Mesenteric fat pad (tissue), 1 donor: ENCODE measurements at places on chromosomes 1 and 21. TPM values are rescaled to one million over a fixed set of nuclear protein-coding genes. Genes with fewer than 3 reads are reported as not detected.
A peak's percentile ranks its signal among the peaks of the same experiment; 100 is the strongest.

DBT gene
- total RNA-seq = 9.3 TPM

DNA sequence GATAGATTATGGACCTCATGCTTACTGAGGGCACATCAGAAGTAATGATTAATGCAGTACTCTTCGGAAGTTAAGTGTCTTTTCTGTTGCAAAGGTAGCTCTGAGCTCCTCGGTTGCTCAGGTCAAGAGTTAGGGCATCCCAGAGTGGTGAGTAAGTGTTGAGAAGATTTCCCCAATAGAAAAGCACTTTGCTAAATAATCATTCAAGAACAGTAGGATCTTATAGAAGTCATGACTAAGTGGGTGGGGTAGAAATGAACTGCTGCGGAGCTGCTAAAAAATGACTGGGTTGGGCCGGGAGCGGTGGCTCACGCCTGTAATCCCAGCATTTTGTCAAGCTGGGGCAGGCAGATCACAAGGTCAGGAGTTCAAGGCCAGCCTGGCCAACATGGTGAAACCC lies 648.6 kb upstream of the CAMK1G start:
- DNase-seq = no peak

DNA sequence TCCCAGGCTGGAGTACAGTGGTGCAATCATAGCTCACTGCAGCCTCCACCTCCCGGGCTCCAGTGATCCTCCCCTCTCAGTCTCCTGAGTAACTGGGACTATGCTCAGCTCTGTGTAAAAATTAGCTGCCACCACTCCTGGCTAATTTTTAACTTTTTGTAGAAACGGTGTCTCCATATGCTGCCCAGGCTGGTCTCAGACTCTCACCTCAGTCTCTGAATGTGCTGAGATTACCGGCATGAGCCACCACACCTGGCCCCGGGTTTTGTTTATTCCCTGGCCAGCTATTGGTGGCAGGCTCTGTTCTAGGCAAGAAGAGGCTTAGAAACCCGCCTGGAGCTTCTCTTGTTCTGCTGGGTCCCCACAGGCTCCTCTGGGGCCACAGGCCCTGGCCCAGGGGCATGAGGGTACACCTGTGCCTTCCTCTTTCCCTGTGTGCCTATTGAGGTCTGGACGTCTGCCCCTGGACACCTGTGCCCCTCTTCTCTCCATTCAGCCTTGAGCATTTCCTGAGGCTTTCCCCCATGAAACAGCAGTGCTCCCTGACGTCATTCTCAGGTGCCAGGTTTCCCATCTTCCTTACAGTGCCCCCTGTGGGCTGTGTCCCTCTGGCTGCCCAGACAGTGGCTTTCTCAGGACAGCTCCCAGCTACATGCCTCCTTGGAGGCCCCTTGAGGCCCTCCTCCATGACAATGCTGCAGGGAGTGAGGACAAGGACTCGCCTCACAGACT lies 57.5 kb downstream of the PCP4 start:
- DNase-seq = no peak

DNA sequence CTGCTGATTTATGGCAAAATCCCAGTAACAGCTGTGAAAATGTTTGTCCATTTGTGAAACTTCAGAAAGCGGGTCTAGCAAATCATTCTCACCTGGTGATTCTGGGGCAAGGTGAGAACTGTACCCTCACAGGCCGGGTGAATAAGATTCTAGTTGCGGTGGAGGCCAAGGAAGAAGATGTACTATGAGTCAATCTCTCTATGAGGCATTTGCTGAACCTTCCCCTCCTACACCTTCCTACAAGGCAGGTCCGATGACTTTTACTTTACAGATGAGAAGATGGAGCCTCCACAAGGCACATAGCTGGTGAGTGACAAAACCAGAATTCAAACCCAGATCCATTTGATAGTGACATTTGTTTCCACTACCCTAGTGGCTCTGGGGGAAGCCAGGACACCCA lies 72.7 kb downstream of the BACH1 start:
- no peak for DNase-seq

- DNase-seq = no peak
Observed at GRCh38 chr21:34351786-34352241, 12.0 kb upstream of the KCNE2 start.

DNA sequence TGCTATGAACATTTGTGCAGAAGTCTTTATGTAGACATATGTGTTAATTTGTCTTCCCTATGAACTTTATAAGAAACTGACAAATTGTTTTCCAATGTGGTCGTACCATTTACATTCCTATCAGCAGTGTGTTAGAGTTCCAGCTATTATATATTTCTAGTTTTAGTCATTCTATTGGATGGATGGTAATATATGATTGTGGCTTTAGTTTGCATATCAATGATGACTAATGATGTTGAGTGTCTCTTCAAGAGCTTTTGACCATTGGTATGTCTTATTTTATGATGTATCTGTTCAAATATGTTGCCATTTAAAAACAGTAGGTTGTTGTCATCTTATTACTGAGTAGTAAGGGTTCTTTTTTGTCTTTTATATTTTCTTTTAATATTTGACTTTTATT lies 16.2 kb upstream of the ZNF326 start:
- no peak for DNase-seq

AMY2A gene
- 2.7 TPM for total RNA-seq

GRCh38 chr1:118773656-118774055 lies 214.5 kb downstream of the TBX15 start:
- DNase-seq = no peak

DNA sequence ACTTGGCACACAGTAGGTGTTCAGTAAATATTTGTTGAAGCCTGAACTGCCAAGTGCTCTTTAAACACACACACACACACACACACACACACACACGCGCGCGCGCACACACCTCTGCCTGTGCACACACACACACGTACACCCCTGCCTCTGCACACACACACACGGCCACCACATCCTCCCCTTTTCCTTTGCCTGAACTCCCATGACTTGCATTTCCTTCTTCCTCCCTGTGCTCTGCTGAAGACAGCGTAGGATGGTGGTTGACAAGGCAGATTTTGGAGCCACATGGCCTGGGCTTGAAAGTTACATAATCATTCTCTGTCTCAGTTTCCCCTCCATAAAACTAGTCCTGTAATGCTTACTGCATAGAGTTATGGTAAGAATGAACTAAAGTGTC lies 712.3 kb downstream of the PTPRU start:
- DNase-seq = no peak

DNA sequence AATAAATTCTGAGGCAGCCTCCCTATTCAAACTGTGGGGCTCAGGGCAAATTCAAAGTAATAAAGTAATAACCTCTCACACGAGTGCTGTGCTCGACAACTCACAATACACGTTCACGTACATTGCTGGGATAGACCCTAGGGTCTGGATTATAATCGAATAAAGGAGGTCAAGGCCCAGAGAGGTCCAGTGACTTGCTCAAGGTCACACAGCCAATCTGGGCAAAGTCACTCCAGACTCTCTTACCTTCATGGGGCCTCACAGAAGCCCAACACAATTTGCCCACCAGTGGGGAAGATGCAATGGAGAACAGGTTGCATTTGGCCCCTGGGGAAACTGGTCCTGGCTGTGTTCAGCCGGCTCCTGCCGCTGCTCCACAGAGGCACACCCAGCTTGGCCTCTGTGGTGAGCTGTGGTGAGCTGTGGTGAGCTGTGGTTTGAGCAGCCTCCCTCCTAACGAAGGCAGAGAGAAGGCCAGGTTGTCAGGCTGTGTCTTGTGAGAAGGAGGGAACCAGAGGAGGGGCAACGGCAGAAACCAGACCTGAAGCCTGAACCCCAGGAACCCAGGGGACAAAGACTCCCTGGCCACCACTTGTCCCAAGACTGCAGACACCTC lies 35.1 kb downstream of the NUAK2 start:
- no peak for DNase-seq

GRCh38 chr1:93739472-93739871 lies 57.8 kb upstream of the BCAR3 start:
- DNase-seq = no peak

GRCh38 chr1:112971006-112971405 lies 15.0 kb upstream of the SLC16A1 start:
- no peak for DNase-seq

- no peak for DNase-seq
Observed at GRCh38 chr1:60034999-60035398, 38.6 kb downstream of the C1orf87 start.

KRTAP21-2 gene
- total RNA-seq = not detected

GRCh38 chr1:206563367-206564207 lies 48.7 kb downstream of the EIF2D start:
- no peak for DNase-seq

POU2F1 gene
- 18.8 TPM for total RNA-seq

AZIN2 gene
- total RNA-seq = 2.1 TPM

DNA sequence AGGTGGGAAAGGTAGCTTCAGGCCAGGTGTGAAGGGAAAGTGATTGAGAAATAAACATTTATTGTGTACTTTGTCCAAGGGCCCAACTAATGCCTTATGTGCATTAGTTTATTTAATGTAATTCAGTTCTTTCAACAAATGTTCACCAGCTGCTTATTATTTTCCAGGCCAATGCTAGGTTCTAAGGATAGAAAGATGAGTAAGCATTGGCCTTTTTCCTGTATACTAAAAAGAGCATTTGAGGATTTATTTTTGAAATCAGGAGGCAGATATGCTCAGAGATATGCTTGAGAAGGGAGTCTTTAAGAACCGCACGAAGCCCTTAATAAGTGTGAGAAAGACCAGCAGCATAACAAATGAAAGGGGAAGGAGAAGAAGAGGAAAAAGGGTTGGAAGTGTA lies 32.0 kb downstream of the CLCA1 start:
- no peak for DNase-seq

GRCh38 chr1:193031431-193031830 lies 27.7 kb downstream of the UCHL5 start:
- DNase-seq = no peak

- no peak for DNase-seq
Observed at GRCh38 chr1:223429821-223430220, 36.6 kb downstream of the CCDC185 start.

GRCh38 chr1:167683641-167684502 lies 37.9 kb upstream of the MPZL1 start:
- peak; percentile 85 for DNase-seq

DNA sequence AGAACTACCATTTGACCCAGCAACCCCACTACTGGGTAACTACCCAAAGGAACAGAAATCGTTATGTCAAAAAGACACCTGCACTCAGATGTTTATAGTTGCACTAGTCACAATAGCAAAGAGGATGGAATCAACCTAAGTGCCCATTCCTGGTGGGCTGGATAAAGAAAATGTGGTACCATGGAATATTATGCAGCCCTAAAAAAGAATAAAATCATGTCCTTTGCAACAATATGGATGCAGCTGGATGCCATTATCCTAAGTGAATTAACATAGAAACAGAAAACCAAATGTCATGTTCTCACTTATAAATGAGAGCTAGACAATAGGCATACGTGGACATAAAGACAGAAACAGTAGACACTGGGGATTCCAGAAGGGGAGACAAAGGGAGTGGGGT lies 32.5 kb upstream of the IRF2BP2 start:
- DNase-seq = no peak

LRRIQ3 gene
- 0.71 TPM for total RNA-seq

LIPI gene
- not detected for total RNA-seq

GRCh38 chr1:149916898-149917252 lies 769 bp downstream of the SV2A start:
- DNase-seq = no peak

DNA sequence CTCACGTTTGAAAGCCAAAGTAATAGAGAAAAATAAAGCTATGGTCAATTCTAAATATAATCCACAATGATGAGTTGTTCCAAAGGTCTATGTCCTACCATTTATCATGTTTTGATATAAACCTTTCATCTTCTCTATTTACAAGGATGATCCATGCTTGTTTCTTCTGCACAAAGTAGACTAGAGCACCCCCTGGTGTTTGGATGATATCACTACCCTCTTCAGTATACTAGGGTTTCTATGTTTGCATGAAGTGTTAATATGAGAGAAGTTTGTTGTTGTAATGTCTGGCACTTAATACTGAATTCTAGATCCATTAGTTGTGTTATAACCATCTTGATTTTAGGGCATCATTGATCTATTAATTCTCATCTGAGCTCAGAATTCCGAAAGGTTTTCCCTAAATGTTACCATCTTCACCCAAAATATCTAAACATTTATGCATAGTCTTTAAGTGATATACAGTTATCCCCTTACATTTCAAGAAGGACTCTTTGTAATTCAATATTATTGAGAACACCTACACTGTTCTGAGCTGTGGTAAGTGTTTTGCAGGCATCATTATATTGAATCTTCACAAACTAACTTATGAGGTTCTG lies 21.1 kb downstream of the CLDN8 start:
- DNase-seq = no peak

- peak; percentile 62 for DNase-seq
Observed at GRCh38 chr1:43448955-43449707, 4.6 kb downstream of the HYI start.

RIPPLY3 gene
- total RNA-seq = not detected

GRCh38 chr1:11188858-11189451 lies at the start of gene ANGPTL7:
Gene ANGPTL7 (plus strand): TSS chr1:11189355. CDS start chr1:11189580, 225 bp downstream.
- no peak for DNase-seq

ZNF697 gene
- 11.0 TPM for total RNA-seq

RHBDL2 gene
- 1.1 TPM for total RNA-seq

COL16A1 gene
- total RNA-seq = 38.9 TPM

DNA sequence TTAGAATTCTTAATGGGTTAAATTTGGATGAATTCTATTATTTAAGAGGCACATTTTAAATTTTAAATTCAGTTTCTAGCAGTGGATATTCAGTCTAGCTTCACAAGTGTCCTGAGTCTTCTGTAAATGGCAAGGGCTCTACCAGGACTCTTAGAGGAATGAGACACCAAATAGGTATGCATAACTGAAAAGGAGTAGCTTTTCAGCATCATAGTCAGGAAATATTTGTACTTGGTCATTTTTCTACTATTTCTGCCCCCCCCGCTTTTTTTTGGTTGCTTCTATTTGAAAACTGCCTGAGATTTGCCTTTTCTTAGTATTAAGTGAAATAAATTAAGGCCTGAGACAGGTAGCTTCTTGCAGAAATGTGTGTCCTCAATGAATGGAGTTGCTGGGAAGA lies 80.2 kb downstream of the MAST2 start:
- DNase-seq = no peak

CELA3A gene
- 4.1 TPM for total RNA-seq

- no peak for DNase-seq
Observed at GRCh38 chr21:24729568-24729967, 877.7 kb downstream of the MRPL39 start.

DNA sequence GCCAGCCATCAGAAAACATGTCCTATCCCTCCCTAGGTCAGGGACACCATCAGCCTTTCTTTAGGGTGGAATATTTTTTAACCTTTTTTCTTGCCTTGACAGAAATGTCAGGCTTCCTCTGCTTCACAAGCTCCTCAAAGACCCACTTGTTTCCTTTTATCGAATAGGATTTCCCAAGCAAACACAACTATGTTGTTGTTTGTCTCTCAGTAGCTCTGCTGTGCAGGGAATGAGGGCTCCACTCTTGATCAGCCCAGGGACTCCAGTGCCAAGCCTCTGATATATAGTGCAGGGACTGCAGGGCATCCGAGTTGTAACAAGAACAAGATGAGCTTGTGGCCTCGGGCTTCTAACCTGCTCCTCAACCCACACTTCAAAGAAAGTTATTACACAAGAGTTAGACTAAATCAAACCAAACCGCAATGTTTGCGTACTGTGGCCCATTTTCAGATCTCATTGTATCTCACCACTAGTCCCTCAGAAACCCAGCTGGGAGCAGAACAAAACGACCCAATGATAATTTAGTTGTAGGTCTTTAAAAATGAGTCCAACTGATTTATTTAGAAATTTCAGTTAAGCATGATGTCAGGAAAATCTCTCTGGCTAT lies 108.1 kb downstream of the ATG4C start:
- DNase-seq = no peak

TTC39A gene
- 0.45 TPM for total RNA-seq
